ENCODE measurements at places on chromosomes 2 and 18. TPM values are rescaled to one million over a fixed set of nuclear protein-coding genes. Genes with fewer than 3 reads are reported as not detected.
A peak's percentile ranks its signal among the peaks of the same experiment; 100 is the strongest.

- no peak overlapping the region for H3K27ac ChIP-seq
- no peak overlapping the region for H3K4me3 ChIP-seq
- peaks cover under 1% of the 10 kb centered on the region for H3K4me1 ChIP-seq
Measured at GRCh38 chr2:112839407-112840067, 3.0 kb upstream of the IL1B start.

The IGFBP5 gene
- 204 TPM for total RNA-seq

GRCh38 chr2:96870626-96871255, 861 bp upstream of the SEMA4C start:
- H3K27me3 ChIP-seq = no peaks in the 10 kb centered on the region
- H3K36me3 ChIP-seq = peaks cover 7% of the 10 kb centered on the region
- peak overlapping the region; percentile 98 for H3K27ac ChIP-seq
- peaks cover 74% of the 10 kb centered on the region for H3K4me1 ChIP-seq
- peak; percentile 80 for DNase-seq
- H3K4me3 ChIP-seq = peak overlapping the region; percentile 99

The OR6B2 gene
- total RNA-seq = not detected

GRCh38 chr2:17689010-17689409, 64.6 kb downstream of the SMC6 start:
- H3K36me3 ChIP-seq = peaks cover 60% of the 10 kb centered on the region
- H3K4me1 ChIP-seq = no peaks in the 10 kb centered on the region
- no peaks in the 10 kb centered on the region for H3K27me3 ChIP-seq
- no peak overlapping the region for H3K27ac ChIP-seq
- no peak for DNase-seq

All from suprapubic skin (tissue), 4 donors.